ENCODE measurements at places on chromosomes 2 and 18. TPM values are rescaled to one million over a fixed set of nuclear protein-coding genes. Genes with fewer than 3 reads are reported as not detected.

Gene IL36G
- total RNA-seq = not detected

Gene TUBA3E
- not detected for total RNA-seq

Gene FIGN
- 14.4 TPM for total RNA-seq

Gene DSG3
- total RNA-seq = not detected

Gene DGUOK
- total RNA-seq = 36.1 TPM

Gene PPP3R1
- 46.3 TPM for total RNA-seq

Gene CDH7
- total RNA-seq = not detected

Gene PLEK
- 10.8 TPM for total RNA-seq

Gene FSHR
- total RNA-seq = not detected

Gene CCL20
- total RNA-seq = not detected

Gene AQP12B
- 0.19 TPM for total RNA-seq

Measured in posterior vena cava (tissue), 2 donors.